Left ventricle myocardium inferior (tissue), 1 donor: ENCODE measurements at places on chromosomes 3 and 15.

DNA sequence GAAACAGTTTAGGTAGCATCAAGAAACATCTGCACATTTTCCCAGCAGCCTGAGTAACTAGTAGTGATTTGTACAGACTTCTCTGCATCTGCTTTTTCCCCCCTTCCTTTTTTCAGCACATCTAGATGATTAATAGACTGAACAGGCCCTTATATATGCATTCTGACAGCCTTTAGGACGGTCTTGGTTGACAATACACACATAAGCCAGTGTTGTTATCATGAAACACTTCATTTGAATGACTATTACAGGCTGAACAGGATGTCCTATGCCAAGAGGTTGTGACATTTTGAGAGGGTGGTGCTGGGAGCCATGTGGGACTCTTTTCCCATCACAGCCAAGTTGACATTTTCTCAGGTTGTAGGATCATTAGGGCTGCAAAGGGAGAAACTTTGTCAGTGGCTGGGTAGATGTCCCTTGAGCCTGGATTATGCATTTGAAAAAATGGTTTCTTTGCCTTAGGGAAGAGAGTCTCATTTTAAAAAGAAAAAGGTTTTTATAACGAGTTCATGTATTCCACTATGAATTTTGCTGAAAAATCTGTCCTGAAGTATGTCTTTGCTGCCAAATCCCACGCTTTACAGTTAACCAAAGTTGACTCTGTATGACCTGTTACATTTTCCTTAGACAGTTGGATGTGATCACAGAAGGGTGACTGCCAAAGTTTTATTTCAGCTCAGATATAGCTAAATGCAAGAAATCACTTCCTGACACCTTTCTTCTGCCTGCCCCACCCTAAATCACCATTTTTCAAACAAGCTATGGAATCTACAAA, 73.7 kb downstream of the FILIP1L start:
- no peak for DNase-seq

GRCh38 chr15:39756806-39757522, 25.7 kb downstream of the FSIP1 start:
- no peak for DNase-seq

- DNase-seq = no peak
Observed at GRCh38 chr15:81197688-81198281, 1.1 kb downstream of the IL16 start.

DNA sequence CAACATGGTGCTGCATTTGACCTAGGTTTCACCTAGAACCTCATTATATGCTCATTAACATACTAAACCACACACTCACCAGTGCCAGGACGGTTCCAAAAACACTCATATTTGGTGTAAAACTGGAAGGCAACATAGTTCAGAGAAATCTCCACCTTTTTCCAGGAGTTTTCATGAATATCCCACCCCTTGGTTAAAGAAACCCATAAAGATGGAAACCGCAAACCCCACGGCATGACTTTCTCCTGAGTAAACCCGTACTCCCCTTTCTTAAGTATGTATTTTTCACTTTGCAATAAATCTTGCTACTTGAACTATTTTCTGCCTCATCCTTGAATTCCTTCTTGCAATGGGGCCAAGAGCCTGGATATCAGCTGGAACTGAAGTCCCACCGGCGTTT, 379.3 kb downstream of the MAGI1 start:
- no peak for DNase-seq

- DNase-seq = no peak
Observed at GRCh38 chr3:147462856-147463255, 53.7 kb downstream of the ZIC1 start.
